ENCODE measurements at places on chromosomes 3 and 15.

- no peak for DNase-seq
Measured at GRCh38 chr3:43892061-43892460, 201.3 kb downstream of the ABHD5 start.

GRCh38 chr3:136950623-136951022 lies 7.2 kb upstream of the IL20RB start:
- DNase-seq = no peak

DNA sequence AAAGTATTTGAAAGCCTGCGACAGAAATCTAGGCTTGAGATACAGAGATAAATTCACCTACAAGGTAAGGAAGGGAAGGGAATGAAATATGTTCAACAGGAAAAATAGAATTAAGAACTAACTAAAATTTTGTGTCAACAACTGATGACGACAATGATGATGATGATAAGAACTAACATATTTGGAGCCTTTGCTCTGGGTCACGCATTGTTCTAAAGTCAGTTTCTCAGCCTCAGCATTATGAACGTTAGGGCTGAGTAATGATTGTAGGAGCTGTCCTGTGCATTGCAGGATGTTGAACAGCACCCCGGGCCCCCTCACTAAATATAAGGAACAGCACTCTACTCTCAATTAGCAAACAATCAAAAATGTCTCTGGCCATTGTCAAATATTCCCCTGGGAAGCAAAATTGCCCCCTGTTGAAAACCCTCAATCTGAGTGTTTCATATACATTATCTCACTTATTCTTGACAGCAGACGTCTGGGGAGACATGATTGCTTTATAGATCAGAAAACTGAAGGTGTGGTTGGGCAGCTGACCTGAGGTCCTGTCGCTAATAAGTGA lies 88.5 kb downstream of the ERC2 start:
- no peak for DNase-seq

DNA sequence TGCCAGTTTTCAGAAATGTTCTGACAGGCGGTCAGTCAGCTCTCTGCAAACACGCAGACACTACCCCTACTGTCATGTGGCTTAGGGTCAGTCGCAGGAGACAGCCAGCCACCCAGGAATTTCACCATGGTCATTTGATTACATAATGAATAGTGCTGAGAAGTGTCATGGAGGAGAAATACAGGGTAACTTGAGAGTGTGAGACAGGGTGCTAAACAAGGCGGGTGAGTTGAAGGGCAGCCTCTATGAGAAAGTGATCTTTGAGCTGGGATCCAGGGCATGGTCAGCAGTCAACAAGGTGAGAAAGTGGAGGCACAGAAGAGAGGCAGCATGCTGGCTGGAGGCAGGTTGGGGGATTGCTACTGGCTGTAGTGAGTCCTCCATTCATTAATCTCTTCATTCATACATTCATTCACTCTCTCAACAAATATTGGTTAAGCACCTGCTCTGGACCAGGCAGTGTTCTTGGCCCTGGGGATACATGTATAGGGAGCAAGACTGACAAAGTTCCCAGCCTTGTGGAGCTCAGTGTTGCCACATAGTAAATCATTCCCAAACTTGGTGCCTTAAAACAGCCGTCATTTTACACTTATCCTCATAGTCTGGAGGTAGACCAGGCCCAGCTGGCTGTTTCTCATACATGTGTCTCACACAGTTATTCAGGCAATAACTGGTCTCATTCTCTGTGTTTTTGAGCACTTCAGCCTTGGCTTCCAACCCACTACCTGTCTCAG lies 14.8 kb downstream of the PXYLP1 start:
- no peak for DNase-seq

- no peak for DNase-seq
Measured at GRCh38 chr3:145518639-145519038, 642.3 kb downstream of the PLOD2 start.

- DNase-seq = no peak
Measured at GRCh38 chr3:159271799-159272512, 470.1 kb downstream of the MFSD1 start.

GRCh38 chr3:63937661-63938651 lies 25.8 kb upstream of the SCAANT1 start:
- no peak for DNase-seq

DNA sequence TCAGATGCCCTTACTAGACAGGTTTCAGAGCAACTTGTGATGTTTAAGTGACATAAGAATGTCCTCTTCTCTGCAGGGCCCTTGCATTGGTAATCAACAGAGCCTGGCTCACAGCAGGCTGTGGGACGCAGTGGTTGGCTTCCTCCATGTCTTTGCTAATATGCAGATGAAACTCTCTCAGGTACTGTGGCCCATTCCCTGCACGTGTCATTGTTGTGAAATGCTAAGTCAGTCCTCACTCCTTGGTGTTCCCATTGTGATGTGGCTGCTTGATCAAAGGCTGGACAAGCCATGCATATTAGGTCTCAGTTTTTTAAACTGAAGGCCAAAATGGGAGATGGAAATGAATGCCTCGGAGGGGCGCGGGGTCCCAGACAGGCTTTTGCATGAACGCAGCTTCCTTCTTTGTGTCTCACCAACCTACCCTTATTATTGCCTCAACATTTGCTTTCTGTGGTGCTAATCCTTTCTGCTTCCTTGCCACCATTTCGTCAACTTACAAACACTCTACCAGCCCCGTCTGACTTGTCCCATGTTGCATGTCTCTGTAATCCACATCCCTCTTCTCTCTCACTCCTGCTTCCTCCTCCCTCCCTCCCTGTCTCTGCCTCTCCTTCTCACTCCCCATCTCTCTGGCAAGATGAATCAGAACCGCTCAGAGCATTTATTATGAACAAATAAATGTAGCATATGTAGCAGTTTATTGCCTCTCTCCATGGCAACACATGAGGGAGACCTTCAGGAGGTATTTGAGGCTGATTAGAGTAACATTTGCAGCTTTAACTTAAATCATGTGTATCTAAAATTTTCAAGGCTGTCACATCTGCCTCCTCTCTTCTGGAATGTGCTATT lies 133.2 kb upstream of the CHRM5 start:
- DNase-seq = no peak

DNA sequence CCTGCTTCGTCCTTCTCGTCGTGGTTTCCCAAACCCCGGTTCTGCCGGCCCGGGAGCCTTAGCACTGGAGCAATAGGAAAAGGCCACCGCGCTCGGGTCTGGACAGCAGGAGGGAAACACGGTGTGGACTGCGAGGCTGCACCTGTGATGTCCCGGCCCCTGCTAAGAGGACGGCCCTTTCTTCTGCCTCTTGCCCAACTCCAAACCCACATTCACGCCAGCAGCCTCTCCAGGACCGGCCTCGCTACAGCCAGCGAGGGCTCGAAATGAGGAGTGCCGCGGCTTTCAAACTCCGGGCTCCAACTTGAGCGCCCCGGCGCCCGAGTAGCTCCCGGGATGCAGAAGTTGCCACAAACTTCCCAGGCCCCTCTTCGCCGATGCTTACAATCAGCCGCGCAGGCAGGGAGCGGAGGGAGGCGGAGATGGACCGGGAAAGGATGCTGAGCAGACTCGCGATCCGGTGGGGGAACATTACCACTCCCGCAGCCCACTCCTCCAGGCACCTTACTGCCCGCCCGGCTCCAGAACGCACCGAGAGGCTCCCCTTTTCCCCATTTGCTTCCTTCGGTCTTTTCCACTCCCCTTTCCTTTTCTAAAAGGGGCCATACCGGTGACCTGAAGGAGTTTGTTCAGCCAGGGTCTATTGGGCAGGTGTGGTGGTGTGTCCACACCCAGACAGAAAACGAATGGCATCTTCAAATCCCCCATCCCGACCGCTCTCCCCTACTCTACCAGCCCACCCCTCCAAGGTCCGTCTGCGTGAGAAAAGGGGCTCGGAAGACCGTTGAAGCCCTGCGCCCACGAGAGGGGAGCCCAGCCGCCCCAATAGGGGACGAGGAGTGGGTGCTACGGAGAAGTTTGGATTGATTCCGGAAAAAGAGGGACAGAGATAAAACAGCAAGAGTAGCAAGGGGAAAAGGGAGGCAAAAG lies 18.8 kb upstream of the SATB1 start:
- peak; percentile 64 for DNase-seq

DNA sequence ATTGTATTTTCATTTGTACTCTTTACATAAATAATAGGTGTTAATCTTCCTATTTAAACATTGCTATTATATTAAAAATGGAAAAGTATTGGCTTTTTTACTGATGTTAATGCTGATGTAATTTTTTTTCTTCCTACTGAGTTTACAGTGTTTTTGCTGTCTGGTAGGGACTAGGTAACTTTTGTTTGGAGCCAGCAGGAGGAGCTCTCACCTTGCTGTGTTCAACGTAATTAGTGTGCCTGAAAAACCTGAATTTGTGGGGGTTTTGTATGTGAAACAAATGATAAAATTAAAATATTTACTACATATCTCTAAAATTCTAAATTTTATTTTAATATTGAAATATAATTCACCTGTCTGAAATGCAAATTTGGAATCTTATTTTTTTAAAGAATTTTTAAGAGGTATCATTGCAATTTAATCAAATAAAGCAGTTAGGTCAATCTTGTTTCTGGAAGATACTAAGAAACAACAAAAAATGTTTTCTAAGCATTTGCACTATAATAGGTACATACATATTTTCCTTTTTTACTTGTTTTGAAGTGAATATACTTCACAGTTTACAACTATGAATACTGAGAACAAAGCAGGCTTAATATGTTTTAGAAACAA lies 48.8 kb downstream of the EPHA6 start:
- peak; percentile 72 for DNase-seq

DNA sequence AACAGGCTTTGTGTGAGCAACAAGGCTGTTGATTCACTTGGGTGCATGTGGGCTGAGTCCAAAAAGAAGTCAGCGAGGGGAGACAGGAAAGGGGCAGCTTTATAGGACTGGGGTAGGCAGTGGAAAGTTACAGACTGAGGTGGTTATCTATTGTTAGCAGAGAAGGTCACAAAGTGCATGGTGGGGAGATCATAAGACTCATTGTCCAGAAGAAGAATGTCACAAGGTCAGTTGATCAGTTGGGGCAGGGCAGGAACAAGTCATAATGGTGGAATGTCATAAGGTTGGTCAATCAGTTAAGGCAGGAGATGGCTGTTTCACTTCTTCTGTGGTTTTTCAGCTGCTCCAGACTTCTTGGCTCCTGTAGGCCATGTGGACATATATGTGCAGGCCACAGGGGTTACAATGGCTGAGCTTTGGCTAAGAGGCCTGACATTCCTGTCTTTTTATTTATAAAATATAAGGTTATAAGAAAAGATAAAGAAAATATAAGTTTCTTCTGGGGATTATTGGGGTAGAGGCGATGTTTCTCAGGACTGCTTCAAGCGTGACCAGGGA lies 69.5 kb upstream of the SNTN start:
- no peak for DNase-seq

Measured in neural progenitor cell (in vitro differentiated cells).